ENCODE measurements at places on chromosomes 11 and 22.

GRCh38 chr11:30245621-30246020 lies 14.8 kb downstream of the FSHB start:
- no peak for DNase-seq

GRCh38 chr22:25386538-25386884 lies 167.1 kb downstream of the CRYBB2 start:
- no peak for DNase-seq

GRCh38 chr22:22988785-22989184 lies 81.5 kb upstream of the GNAZ start:
- DNase-seq = no peak

DNA sequence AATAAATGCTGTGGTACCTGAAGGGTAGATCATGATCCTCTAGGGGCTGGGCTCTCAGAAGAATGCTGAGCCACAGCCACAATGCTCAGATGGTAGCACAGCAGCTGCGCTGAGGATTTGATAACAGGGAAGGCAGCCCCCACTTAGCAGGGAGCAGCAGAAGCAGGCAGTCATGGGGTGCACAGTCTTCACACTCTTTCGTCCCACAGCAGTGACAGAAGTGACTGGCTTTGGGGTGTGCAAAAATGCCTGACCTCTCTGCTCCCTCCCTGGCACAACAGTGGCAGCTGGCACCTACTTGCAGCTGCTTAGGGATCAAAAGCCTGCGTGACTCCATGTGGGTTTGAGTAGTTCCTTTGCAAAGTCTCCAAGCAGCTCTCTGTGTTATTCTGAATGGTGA lies 1349.8 kb upstream of the RAG2 start:
- no peak for DNase-seq

DNA sequence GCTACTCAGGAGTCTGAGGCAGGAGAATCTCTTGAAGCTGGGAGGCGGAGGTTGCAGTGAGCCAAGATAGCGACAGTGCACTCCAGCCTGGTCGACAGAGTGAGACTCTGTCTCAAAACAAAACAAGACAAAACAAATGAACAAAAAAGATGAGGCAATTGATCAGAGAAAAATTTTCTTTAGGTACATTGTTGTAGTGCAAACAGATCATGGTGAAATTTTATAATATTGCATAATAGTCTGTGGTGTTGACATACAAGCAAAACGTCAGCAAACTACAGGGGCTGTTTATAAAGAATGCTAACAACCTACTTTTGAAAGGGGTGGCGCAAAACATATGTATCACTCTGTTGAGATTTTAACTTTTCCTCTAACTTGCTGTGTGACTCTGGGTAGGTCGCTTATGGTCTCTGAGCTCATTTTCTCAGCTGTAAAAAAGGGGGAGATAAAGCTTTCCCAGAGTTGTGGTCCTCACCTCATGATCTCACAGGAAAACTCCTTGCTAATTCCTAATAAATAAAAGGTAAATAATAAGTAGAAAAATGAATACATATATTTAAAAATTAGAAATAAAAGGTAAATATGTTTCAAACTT lies 64.8 kb upstream of the NUP160 start:
- DNase-seq = no peak

GRCh38 chr22:40620464-40621046 lies 16.0 kb downstream of the MRTFA start:
- no peak for DNase-seq

GRCh38 chr22:46731246-46732040 lies 6.6 kb downstream of the CERK start:
- peak; percentile 84 for DNase-seq

DNA sequence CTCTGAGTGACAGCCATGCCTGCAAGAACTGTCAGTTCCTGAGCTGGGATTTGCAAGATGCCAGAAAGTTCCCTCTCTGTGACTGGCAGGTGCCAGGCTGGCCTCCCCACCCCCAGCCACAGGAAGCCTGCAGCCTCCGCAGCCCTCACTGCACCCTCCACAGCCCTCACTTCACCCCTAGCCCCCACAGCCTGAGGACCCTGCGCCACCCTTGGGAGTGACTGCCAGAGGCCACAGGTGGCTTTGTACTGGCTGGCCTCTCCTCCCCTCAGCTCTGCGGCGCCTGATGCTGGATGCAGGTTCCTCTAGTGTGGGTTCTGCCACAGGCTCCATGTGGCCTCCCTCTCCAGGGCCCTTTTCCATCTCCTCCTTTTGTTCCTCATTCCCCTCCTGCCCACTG lies 28.7 kb downstream of the MPPED1 start:
- no peak for DNase-seq

GRCh38 chr11:30017445-30017895 lies 640 bp upstream of the KCNA4 start:
- no peak for DNase-seq

DNA sequence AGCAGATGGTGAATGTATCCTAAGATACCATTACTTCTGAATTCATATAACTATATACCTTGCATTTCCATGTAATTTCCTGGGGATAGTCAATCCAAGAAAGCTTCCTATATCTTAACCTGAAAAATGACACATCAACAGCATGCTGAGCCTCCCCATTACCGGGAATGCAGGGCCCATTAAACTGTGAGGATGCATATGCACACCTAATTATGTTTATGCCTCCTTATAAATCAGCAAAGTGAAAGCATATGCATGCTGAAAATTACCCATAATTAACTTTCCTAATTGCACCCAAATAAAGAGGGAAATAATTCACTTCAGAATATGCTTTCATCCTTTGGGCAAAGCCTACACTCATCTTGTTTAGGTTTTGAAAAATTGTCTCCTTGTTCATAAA lies 663.0 kb downstream of the KCNA4 start:
- DNase-seq = no peak

DNA sequence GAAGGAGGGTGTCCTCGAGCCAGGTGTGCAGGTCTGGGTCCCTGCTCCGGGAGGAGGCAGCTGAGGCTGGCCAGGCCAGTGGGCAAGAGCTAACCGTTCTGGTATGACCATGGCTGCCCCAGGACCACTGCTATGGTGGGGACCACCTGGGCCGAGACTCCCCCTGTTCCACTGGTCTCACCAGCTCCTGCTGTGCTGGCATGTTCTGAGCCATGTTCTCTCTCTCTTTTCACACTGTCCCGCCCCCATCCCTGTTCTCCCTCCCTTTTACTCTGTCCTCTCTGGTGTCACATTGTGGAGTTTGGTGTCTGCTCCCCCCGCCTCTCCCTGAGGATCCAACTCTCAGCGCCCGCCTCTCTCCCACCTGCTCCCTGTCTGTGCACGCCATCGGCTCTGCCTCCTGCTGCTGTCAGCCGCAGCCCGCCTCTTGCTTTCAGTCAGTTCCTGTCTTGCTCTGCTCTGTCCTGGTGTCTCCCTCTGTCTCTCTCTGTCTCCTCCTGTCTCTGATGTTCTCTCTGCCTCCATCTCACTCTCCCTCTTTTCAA lies 66.4 kb downstream of the LRRC32 start:
- no peak for DNase-seq

DNA sequence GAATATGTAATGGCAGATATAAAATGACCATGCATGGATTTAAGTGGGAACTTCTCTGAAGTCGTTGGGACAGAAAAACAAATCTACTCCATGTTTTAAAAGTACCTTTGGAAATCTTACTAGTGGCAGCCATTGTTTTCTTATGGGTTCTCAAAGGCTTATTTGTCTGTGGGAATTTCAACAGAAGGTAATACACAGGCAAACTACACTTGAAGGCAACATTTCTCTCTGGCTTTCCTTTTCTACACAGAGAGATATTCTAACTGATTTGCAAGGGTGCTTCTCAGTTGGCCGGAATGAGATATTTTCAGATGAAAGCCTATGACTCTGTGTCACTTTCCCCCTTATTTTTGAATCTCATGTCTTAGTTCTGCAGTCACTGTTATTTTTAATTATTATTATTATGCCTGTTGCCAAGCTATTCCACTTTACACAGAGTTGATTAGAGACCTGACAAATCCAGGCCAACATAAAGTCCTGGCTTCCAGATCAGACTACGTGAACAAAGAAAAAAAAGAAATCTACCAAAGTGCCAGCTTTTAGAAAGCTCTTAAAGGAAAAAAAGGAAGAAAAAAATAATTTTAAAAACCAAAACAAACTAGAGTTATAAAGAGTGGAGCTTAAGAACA lies 18.9 kb upstream of the PSMA1 start:
- DNase-seq = no peak

GRCh38 chr22:18975434-18976196 lies 39.5 kb upstream of the PRODH start:
- no peak for DNase-seq

DNA sequence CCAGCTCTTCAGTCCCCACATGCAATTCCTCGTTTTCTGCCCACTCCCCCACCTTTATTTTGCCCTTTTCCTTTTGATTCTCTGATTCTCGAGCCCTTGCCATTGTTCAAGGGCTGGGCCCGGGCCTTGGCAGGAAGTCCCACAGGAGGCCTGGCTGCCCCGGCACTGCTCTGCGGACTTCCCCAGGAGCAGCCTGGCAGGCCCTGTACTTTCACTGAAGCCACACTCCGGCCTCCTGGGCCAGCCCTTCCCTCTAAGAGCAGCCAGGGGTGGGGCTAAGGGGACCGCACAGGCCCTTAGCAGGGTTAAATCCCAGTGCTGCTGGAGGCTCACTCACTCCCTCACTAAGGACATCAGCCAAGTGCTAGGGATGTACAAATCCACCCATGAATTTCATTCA lies 4.1 kb downstream of the LRRC32 start:
- no peak for DNase-seq

DNA sequence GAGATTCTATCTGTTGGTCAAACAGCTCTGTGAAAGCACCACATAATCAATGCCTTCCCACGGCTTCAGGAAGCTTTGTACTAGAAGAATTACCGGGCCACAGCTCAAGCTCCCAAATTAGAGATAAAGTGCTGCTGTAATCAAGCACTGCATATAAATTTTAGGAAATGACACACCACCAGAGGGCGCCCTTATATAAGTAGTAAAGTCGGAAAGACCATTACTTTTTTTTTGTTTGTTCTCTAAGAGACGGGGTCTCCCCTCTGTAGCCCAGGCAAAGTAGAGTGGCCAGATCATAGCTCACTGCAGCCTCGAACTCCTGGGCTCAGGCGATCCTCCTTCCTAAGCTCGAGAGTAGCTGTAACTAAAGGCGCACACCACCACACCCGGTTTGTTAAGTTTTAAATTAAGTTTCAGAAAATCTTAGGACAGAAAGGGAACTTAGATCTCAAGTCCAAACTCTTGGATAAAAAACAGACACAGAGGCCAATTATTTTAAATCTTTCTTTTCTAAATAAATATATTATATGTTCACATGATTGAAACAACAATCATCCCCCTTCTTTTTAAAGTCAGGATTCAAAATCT lies 32.6 kb downstream of the PRCP start:
- DNase-seq = peak; percentile 50

DNA sequence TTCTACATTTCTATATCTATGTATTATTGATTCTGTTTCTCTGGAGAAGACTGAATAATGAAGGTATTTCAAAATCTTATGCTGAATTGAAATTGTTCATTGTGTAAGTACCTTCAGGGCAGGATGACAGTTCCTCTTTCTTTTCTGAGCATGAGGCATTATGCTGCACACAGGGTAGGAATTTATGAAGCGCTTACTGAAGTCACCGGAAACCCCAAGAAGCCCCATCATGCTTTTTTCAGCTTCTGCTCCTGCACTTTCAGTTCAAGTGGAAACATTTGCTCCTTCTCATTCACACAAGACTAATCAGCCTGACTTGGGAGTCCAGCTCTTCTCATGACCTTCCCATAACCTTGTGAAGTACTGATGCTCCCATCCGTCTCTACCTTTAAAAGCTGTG lies 314.7 kb upstream of the SORL1-AS1 start:
- no peak for DNase-seq

- no peak for DNase-seq
Measured at GRCh38 chr22:39932918-39933649, 27.1 kb upstream of the TMA7B start.

- DNase-seq = no peak
Measured at GRCh38 chr11:63985812-63986155, 454 bp upstream of the OTUB1 start.

GRCh38 chr11:108754901-108755625 lies 90.2 kb downstream of the DDX10 start:
- DNase-seq = no peak

GRCh38 chr11:70001246-70001645 lies 76.9 kb upstream of the ANO1 start:
- DNase-seq = no peak

DNA sequence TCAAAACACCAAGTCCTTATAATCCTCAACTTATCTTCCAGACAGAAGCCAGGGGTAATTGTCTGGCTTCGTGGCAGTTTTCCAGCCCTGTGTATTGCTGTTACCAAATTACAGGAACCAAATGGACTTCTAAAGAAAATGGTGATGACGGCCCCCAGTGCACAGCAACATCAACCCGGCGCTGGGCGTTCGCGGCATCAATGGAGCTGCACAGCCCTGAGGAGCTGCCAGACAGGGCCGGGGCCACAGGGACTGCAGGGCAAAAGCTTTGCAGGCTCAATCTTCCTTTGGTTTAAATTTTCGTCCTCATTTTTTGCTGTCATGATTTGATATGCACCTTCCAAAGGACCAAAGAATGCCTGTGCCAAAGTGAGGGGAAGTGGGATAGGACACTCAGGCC lies 292.5 kb downstream of the BRD1 start:
- no peak for DNase-seq

- DNase-seq = peak; percentile 75
Measured at GRCh38 chr22:50526108-50526833, 873 bp upstream of the SCO2 start.

- DNase-seq = no peak
Measured at GRCh38 chr22:31895411-31896123, 48.8 kb upstream of the YWHAH start.

- DNase-seq = no peak
Measured at GRCh38 chr11:72245263-72245816, 1.4 kb upstream of the PHOX2A start.

DNA sequence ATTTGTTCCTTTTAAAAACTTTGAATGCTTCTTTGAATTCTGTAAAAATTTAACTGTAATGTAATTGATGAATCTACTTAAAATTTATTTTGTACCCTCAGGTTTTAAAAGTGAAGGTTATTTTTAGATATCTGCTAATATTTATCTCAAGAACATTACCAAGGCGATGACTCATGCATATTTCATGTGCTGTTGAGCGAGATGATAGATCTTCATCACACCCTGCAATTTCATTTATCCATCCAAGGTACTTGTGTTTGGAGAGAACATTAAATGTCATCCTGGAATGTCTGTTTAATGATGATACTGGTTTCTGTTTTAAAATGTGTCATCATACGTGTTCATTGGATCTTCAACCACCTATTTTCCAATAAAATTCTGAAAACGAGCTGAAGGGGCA lies 6.7 kb upstream of the OOSP4A start:
- DNase-seq = no peak

GRCh38 chr11:134517621-134518293 lies 105.7 kb upstream of the B3GAT1 start:
- no peak for DNase-seq

GRCh38 chr22:46802608-46803027 lies 40.2 kb downstream of the TBC1D22A start:
- no peak for DNase-seq

- DNase-seq = no peak
Measured at GRCh38 chr11:61083601-61084147, 18.6 kb upstream of the CD5 start.

GRCh38 chr22:27578937-27579617 lies 222.5 kb downstream of the MN1 start:
- no peak for DNase-seq

Data from large intestine (tissue), 12 donors.